Stimulated activated CD4-positive, alpha-beta T cell treated with anti-CD3 and anti-CD28 coated beads, Interleukin-1b, Interleukin-23, amount 100 ng/mL, for 48 hours (primary cell): ENCODE measurements at places on chromosomes 6 and 20.
A peak's percentile ranks its signal among the peaks of the same experiment; 100 is the strongest.

DNA sequence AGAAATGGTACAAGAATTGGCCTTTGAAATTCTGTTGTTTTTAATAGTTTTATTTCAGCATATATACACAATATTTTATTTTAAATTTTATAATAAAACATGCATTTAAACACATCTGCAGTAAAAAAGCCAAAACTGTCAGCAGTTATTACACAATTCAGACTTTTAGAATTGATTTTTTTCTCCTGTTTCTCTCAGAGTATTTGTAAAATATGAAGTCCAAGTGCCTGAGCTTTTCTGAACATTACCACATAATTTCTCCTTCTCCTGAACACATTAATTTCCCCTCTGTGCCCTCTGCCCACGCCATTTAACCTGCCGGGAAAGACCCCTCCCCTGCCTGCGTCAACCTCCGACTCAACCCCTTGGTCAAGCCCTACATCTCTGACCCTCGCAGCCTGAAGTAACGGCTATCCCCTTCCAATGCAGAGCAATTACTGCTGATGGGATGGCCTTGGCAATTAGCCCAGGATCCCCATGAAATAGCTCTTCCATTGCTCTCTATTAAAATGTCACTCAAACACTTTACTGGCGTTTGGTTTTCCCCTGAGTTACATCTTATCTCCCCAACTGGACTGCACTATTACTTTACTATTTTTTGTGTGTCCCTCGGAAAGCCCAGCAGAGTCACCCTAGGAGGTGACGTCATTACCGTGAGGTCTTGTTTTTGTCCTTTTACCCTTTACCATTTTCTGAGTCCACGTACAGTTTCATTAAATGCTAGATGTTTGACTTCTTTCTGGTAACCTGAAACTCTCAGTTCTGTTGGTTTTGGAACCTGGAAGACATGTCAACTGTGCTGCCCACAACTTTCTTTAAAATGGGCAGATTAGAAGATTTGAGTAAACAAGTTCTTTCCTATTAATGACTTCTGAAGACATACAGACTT lies 146.7 kb upstream of the TAB2 start:
- no peak for DNase-seq

DNA sequence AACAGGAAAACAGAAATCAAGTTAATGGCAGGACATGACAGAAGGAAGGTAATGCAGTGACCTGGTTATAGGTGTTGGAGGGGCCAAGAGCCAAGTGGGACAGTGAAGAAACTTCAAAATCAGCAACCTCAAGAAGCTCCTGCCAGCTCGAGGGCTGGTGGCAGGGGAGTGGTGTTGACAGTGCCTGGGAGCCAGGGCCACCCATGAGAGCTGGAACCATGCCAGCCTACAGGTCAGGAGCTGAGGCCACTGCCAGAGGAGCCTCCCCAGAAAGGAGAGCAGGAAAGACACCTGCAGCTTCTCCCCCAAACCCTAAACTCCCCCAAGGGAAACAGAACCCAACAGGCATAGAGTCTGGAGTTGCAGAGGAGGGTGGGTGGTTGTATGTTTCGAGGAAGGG lies 262.1 kb downstream of the LRFN2 start:
- no peak for DNase-seq

DNA sequence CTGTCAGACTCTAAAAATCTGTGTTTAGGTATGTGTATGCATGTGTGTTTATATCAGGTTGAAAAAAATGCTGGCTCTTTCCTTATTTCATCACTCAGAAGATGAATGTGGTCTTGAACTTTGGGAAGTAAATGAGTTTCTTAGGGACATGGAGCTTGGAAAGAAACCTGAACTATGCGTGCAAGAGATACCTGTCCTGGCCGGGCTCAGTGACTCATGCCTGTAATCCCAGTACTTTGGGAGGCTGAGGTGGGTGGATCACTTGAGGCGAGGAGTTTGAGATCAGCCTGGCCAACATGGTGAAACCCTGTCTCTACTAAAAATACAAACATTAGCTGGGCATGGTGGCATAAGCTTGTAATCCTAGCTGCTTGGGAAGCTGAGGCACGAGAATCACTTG lies 4.4 kb upstream of the GLP1R start:
- DNase-seq: no peak

- DNase-seq: peak; percentile 37
Measured at GRCh38 chr20:62925420-62926228, 681 bp downstream of the DIDO1 start.

DNA sequence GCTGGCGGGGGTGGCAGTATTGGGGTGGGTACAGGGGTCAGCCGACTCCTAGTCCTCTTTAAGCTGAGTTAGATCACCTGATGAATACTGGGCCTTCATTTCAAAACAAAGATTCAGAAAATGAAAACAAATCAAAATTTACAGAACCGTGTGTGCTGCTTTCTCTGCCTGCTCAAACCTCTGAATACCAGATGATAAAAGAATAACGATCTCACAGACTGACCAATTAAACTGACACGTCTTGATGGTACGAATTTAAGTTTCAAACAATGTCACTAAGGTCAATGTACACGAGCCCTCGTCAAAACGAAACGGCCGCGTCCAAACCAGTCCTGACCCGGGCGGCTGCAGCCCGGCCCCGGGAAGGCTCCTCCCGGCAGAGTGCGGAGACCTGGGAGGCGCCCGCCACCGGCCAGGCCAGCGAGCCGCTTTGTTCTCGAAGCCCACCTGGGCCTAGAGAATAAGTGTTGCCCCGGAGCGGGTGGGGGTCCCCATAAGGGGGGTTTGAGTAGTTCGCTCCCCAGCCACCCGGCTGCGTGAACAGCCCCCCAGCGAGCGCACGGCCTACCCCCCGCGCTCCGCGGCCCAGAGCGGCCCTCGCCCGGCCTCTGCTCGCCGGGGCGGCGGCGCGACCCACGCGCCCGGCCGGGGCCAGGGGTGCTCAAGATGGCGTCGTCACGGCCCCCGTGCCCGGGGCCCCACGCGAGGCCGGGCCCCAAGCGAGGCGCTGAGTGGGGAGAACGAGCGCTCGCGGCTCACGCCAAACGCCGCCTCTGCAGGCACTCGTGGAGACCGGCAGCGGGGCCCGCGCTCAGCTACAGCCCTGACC lies 728 bp downstream of the PSMA7 start:
- no peak for DNase-seq

GRCh38 chr6:162833776-162834175 lies 106.0 kb downstream of the PACRG start:
- no peak for DNase-seq

GRCh38 chr6:105882828-105883227 lies 203.3 kb upstream of the PRDM1 start:
- no peak for DNase-seq

- DNase-seq: no peak
Measured at GRCh38 chr6:149681209-149681608, 32.7 kb upstream of the KATNA1 start.

DNA sequence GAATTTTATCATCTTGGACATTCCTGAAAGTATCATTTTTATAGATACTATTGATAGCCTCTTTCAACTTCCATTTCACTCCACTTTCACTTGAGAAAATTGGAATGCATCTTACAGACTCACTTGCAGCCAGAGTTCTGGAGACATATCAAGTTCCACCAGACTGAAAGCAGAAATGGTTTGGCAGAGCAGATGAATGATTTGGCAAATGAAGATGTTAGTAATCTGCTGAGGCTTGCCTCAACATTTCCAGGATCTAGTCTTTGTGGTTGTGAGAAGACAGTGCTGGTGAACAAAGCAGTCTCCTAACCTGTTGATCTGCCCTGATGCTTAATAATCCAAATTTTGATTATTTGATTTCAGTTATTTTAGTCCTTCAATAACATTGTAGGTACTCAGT lies 202.6 kb downstream of the TRDN start:
- no peak for DNase-seq

GRCh38 chr6:7042056-7042653 lies 65.6 kb upstream of the RREB1 start:
- DNase-seq: no peak

- DNase-seq: no peak
Measured at GRCh38 chr6:152119831-152120230, 312.3 kb downstream of the ESR1 start.

DNA sequence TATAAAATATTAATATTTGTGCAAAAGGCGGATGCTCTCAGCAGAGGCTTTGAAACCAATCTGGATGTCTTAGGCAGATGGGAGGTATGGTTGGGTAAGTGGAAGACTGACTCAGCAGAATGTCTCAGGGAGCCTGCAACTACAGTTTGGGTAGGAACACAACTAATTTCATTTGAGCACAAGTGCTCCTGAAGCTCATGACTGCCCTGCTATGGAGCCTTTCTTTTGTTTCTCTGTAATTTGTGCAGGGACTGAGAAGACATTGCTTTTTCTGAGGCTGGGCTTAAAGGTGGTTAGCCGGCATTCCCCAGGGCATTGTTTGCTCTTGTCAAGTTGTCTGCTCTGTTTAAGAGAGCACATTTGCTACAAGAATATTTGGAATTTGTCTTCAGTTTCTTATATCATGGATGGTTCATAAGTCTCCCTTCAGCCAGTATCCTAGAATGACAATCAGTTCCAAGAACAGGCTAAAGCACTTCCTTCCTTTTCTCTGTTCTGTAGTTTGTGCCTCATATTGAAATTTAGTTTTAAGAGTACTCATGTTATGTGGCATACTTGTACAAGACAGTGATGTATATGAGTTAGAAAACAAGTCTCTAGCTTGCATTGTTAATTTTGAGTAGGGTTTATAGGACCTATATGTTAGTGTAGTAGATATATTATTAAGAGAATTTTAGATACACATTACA lies 208.3 kb downstream of the ZFAND3 start:
- no peak for DNase-seq

GRCh38 chr20:21702553-21703470 lies 2.7 kb upstream of the PAX1 start:
- peak; percentile 54 for DNase-seq

DNA sequence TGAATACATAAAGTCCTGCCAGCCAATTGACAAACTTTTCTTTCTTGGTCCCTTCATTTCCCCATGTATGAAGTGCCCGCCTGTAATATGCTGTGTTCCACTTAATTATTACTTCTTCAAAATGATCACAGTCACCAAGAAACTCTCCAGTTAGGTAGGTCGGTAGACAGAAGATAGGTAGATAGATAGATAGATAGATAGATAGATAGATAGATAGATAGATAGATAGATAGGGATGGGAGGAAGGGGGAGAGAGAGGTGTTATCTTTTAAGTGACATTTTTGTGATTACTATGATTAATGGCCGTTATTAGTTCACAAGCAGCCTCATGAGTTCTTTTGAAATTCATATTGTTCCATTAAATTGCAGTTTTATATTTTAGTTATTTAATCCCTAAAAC lies 79.5 kb upstream of the TPD52L1 start:
- no peak for DNase-seq
